ENCODE measurements at places on chromosomes 7 and 10.

- no peak for DNase-seq
These were observed 127.9 kb downstream of the FAM53B start for GRCh38 chr10:124616040-124616835.

GRCh38 chr10:28215930-28216329 is 86.9 kb downstream of the MPP7 start:
- no peak for DNase-seq

- no peak for DNase-seq
These were observed 171.8 kb downstream of the SEMA3D start for GRCh38 chr7:85014936-85015660.

DNA sequence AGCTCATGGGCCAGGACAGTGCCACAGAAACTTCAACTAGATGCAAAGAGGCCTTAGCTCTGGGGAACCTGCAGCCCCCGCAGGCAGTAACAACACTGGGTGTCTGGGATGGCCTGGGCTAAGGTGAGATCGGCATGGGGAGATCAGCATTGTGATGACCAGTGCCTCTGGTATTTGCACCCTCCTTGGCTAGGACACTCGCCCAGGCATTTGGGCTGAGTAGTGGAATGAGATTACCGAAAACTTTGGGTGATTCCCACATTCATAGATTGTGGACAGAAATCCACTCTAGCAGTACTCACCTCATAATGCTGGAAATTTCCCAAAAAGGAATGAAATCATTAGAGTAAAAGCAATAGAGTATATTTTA is 70.6 kb upstream of the ZMIZ2 start:
- DNase-seq = no peak

- no peak for DNase-seq
These were observed 115.4 kb upstream of the CARD11 start for GRCh38 chr7:3159039-3159438.

DNA sequence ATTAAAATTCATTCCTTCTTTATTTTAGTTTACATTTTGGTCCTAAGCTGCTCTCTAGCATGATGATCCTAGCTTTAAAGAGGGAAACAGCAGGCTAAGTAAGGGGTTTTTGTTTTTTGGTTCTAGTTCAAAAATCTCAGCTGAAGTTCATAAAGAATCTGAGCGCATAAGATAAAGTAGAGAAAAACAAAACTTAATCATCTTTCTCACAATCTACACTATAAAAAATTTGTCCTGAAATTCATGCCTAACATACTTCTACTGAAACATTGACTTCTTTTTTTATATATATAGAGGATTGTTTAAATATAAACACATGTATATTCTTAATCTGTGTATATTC is 6.8 kb upstream of the IGF2BP3 start:
- peak; percentile 56 for DNase-seq

DNA sequence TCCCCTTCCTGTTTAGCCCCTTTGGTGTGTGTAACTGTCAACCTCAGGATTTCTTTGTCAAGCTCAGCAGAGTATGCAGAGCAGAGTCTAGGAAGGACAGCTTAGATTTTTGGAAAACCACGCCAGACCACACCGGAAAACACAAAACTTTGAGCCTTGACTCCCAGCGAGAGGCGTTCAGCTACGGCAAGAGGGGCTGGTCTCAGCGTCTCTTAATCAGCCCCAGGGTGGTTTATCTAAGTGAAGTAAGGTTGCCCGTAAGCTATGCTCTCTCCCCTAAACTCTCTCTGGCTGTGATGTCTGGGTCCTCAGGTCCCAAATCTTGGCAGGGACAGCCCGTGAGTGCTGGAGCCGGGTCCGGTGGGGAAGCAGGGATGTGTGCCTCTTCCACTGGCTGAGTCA is 230.9 kb downstream of the KLF6 start:
- DNase-seq = no peak
